Liver (tissue), 10 donors: ENCODE measurements at places on chromosomes 3 and 15.

- peak; percentile 17 for DNase-seq
Measured at GRCh38 chr15:68403161-68403941, 28.6 kb downstream of the ITGA11 start.

DNA sequence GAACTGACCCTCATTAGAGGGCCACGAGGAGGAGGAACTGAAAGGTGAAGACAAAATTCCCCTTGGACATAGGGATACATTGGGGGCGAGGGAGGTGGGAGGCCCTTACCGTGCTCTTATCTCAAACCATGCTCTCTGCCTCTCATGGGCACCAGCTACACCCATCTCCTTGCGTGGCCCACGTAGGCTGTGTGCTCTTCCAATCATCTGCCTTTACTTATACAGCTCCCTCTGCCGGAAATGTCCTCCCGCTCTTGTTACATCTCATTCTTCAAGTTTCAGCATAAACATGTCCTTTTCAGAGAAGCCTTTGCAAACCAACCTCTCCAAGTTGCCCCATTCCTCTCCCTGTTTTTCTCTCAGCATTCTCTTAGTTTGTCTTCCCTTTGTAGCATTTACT lies 307.8 kb upstream of the PROK2 start:
- DNase-seq = no peak

- DNase-seq = no peak
Measured at GRCh38 chr3:26381411-26381810, 241.2 kb upstream of the LRRC3B start.

GRCh38 chr3:37540786-37541185 lies 320.9 kb upstream of the CTDSPL start:
- DNase-seq = no peak

DNA sequence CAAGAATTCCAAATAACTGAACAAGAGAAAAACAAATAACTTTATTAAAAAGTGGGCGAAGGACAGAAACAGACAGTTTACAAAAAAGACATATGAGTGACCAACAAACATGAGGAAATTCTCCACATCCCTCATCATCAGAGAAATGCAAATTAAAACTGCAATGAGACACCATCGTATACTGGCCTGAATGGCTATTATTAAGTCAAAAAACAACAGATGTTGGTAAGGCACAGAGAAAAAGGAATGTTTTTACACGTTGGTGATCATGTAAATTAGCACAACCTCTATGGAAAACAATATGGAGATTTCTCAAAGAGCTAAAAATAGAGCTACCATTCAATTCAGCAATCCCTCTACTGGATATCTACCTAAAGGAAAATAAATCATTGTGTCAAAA lies 1260.4 kb upstream of the ALCAM start:
- no peak for DNase-seq

DNA sequence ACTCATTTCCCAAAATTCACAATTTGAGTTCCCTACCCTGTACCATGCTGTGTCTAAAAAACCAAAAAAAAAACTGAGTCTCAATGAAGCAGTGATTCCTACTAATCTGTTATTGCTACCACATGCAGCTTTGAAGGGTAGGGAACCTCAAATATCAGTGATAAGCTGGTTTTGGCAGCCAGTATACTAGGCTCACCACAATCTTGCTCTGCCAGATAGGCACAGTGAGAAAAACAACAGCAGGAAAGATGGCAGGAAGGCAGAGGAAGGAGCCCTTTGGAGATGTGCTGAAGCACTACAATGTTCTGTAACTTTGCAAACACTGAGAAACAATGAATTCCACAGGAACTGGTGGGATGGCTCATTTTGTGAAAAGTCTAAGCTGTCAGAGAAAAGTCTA lies 96.9 kb upstream of the UBP1 start:
- DNase-seq = no peak

- DNase-seq = no peak
Measured at GRCh38 chr15:89863918-89864317, 29.9 kb downstream of the AP3S2 start.

- DNase-seq = no peak
Measured at GRCh38 chr3:138371070-138371965, 22.9 kb downstream of the MRAS start.

DNA sequence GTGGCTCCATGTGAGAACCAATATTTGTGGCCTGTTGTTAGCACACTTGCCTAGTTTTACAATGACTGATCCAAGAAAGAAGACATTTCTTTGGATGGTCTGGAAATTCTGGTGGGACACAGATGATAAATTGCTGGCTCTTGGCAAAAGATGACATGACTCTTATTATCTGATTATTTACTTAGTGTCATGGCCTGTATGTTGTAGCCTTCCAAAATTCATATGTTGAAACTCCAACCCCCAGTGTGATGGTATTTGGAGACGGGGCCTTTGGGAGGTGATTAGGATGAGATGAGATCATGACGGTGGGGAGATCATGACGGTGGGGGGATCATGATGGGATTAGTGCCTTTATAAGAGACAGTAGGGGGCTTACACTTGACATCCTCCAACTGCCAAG lies 30.0 kb upstream of the AKAP13 start:
- no peak for DNase-seq

GRCh38 chr3:16477521-16477920 lies 36.0 kb downstream of the RFTN1 start:
- no peak for DNase-seq

DNA sequence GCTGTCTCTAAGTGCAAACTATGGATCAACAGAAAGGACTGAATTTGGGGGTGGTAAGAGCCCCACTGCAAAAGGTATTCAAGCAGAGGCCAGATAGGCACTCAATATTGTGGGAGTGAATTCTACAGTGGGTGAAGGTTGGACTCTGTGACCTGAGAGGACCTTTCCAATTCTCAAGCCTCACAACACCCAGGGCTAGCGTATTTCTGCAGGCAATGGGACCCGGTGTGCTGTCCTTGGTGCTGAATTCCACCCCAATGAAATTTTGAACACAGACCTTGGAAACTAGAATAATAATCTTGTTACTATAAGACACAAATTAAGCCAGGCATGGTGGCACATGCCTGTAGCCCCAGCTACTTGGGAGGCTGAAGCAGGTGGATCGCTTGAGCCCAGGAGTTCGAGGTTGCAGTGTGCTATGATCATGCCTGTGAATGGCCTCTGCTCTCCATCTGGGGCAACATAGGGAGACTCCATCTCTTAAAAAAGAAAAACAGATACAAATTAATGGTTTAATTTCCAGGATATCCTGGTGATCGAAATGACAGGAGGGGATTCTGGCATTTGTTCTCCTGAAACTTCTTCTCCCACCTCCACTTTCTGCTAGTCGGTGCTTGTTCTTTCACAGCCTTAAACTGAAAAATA lies 135.4 kb downstream of the RAB11A start:
- DNase-seq = no peak

DNA sequence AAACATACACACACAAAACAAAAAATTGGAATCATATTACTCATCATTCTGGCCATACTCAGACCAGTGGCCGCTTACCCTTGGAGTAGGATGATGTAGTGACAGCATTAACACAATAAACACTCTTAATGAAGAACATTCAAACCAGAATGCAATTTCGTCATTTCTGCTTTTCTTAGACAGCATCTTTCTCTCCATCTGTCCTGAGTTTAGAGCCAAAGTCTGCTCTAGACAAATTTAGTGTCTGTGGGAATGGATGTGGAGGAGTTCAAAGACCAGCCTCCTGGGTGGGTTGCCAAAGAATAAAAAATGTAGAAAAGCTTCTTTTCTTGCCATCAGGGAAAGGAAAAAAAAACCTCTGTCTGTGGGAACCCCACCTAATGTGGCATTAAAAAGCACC lies 212.4 kb upstream of the POU1F1 start:
- no peak for DNase-seq

- no peak for DNase-seq
Measured at GRCh38 chr15:72844067-72844466, 60.5 kb upstream of the ADPGK start.

- DNase-seq = no peak
Measured at GRCh38 chr3:198025644-198026043, 65.6 kb downstream of the LMLN start.

DNA sequence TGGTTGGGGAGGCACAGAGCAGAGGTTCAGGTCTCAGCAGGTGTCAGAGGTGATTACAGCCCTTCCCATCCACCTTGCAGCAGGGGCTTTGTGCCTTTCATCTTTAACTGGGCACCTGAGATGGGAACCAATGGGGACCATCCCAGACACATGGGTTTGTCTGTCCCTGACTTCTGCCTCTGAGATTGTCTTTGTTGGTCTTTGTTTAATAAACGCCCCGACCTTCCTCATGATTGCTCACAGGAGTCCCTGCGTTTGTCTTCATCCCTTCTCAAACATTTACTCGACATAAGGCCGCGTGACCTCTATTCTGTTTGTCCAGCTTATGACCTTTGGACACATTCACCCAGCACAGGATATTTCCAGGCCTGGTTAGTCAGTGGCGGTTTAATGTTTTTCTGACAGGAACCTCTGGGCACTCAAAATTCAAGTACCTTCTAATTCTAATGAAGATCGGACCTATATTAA lies 5.9 kb downstream of the ZSCAN2 start:
- no peak for DNase-seq

- no peak for DNase-seq
Measured at GRCh38 chr3:11272906-11273574, 843 bp downstream of the ATG7 start.

GRCh38 chr3:139653582-139653981 lies 24.2 kb downstream of the NMNAT3 start:
- no peak for DNase-seq

- no peak for DNase-seq
Measured at GRCh38 chr3:10245081-10245712, 3.1 kb upstream of the TATDN2 start.

- no peak for DNase-seq
Measured at GRCh38 chr3:29137601-29138000, 143.3 kb upstream of the RBMS3 start.
